ENCODE measurements at places on chromosomes 12 and 14.

DNA sequence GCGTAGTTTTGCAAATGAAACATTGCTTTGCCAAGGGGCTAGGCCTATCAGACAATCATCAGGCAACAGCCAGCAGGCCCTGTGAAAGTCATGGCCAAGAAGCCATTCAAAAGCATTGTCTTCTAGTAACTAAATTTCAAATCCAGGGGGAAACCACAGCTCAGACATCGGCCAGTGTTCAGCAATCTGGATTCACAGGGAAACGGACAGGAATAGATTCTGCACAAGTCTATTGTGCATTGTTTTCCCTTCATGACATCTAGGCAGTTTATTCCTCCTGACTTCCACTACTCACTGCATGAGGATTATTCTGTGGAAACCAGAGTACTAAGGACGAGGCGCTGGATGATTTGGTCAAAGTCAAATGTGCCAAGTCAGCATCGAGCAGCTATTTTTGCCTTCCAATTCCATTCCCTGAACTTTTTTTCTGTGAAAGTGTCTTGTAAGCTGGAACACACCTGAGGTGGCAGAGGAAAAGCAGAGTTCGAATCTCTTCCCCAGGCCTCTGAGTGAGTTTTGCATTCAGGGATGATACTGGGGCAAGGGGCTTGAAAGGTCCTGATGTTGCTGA lies 75.4 kb downstream of the VCPKMT start:
- DNase-seq = no peak

DNA sequence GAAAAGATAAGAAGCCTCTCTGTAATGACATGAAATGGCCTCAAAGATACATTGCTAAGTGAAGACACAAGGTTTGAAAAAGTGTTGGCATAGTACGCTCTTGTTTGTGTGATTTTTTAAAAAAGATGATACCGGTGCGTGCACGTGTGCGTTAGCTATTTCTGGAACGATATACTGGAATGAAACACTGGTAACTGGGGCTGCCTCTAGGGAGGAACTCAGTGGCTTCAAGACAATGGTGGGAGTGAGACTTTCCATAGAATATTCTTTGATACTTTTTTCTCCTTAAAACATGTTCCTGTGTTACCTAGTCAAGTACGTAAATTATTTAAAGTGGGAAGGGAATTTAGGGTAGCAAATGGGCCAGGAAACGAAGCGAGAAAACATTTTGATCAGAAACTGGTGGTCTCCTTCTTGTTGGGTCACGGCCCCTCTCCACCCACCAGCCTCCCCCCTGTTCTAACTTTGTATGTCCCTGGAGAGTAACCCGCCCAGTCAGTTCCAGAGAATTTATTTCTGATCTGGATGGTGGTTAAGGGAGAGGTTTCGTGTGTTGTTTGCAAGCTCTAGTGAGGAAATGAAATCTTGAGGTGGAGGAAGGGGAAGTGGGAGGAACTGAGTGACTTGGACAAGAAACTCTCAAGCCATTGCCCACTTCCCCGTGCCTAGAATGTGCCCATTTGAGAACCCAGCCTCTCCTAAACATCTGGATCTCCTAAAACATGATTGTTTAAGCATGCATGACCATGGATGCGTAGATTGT lies 6.6 kb downstream of the FGF6 start:
- DNase-seq = no peak

DNA sequence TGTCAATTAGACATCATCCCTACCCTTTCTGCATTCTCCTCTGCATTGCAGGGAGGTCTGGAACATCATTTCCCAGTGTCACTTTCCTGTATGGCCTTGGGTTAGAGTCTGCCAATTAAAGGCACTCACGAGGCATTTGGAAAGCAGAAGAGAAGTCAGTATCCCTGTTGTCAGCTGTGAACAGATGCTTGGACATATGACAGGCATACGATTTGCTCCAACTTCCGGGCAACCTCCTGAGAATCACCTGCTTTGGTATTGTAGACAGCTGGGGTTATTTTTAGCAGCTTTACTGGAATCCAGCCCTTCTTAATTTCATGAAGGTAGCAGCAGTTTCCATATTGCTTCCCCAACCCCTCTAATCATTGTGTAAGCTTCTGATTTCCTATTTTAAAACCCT lies 88.7 kb upstream of the DHRS4 start:
- no peak for DNase-seq

- DNase-seq = no peak
These were observed 173.5 kb upstream of the DYRK2 start for GRCh38 chr12:67474934-67475620.

DNA sequence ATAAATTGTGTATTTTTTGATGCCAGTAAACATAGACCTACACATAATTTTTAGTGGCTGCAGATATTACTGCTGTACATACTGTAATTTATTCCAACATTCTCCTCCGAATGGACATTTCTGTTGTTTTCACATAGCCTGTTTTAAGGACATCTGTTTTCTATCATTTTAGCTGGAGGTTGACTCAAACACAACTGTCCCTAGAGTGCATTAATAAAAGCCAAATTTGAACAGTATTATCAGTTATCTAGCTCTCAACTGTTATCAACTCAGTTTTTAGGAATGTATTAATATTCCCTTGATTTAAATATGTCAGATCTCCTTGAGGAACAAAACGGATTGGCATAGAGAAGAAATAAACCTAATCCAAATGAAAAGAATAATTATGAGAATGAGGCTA lies 17.2 kb upstream of the PIWIL1 start:
- DNase-seq = no peak

DNA sequence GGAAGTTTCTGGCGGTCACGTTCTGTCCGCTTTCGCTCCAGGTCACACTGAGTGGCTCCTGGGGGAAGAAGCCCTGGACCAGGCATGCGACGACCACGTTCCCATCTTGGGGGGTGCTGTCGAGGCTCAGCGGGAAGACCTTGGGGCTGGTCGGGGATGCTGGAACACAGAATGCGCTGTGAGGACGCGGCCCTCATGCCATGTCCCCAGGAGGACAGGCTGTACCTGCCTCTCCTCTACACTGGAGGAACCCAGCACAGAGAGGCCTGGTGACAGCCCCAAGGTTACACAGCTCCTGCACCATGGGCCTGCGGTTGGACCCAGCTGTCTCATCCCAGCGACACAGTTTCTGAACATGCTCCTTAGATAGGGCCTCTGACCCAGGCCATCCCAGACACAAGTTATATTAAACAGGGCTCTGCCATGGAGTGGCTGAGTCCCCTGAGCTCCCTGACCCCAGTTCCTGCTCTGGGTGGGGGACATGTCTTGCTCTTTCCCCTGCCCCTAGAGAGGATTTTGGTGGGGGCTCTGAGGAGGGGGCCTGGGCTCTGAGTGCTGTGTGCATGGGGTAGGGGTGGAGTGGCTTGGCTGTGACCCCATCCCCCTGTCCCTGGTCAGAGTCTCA lies 62.0 kb downstream of the TMEM121 start:
- no peak for DNase-seq

GRCh38 chr12:4449851-4450221 lies 4.2 kb upstream of the FGF6 start:
- DNase-seq = no peak

DNA sequence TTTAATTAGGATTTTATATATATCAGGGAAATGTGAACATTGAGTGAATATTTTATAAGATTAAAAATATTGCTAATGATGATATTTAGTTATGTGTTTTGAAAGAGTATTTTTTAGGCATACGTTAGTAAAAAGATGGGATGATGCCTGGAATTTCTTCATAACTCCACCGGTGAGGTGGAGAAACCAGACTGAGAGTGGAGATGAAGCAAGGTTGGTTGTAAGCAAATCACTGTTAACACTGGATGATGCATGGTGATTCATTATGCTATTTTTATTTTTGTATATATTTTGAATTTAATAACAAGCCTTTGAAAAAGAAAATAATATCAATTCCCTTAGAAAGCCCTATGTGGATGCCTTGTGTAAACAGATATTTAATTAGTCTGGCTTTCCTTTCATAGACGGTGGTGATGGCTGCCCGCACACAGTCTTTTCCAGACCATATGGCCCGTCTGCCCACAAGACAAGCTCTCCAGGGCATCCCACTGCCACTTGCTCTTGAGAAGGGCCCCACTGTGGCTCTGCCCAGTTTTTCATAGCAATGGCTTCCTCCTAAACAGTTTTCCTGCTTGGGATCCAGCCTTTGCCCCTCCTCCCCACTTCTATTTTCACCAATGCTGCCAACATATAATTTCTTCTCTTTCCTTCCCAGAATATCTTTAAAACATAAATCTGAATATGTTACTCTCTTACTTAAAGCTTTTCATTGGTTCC lies 95.4 kb downstream of the HELB start:
- DNase-seq = no peak

GRCh38 chr14:96252999-96253539 lies 2.9 kb upstream of the BDKRB1 start:
- no peak for DNase-seq

DNA sequence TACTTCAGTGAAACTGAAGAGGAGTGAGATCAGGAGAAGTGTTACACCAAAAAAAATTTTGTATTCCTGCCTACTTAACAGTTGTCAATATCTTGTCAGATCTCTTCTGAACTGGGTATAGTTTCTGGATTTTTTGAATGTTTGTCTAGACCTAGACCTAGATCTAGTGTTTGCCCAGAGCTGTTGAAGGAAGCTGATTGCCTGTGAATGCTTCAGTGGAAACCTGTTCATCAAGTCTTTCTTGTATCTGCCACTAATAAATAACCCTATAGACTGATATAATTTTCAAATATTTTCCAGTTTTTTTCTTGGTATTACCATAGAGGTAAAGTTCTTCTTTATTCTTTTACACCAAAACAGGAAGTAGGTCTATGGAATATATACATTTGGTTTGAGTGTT lies 781.5 kb upstream of the FBXO33 start:
- no peak for DNase-seq

- no peak for DNase-seq
These were observed 48.0 kb downstream of the DRAM1 start for GRCh38 chr12:101925361-101925760.

- no peak for DNase-seq
These were observed 31.5 kb downstream of the SPTB start for GRCh38 chr14:64848239-64848638.

Data from esophagus squamous epithelium (tissue), 5 donors.